ENCODE measurements at places on chromosomes 1 and 21.

DNA sequence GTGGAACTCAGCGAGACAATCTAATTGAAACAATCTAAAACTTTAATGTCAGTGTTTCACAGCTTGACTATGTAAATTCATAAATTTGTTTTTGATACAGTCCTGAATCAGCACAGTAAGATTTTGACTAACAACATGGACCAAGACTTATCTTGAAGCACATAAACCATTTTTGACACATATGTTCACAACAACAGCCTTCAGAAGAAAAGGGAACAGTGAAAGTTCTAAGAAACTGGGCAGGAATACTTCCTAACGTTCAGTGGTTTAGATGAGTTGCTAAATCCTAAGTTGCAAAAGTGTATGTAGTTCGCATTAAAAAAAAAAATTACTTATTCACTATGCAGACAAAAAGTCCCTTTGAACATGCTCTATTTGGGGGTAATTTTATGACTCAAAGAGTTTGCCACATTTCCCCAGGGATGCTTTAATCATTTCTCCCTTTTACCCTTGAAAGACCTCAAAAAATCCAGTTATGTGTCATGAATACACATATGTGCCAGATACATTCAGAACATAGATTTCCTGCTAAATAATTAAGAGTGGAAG is 120.2 kb downstream of the MRPL39 start:
- DNase-seq: no peak

GRCh38 chr1:154955039-154955717 is 721 bp downstream of the PBXIP1 start:
- DNase-seq: peak; percentile 69

GRCh38 chr1:8382051-8382505 is 64.2 kb downstream of the SLC45A1 start:
- DNase-seq: no peak

GRCh38 chr1:24481101-24481500 is 21.5 kb upstream of the RCAN3 start:
- DNase-seq: peak; percentile 80

- peak; percentile 15 for DNase-seq
Observed at GRCh38 chr1:246280551-246280950, 226.5 kb downstream of the SMYD3 start.

- DNase-seq: no peak
Observed at GRCh38 chr1:51340380-51340779, 10.0 kb upstream of the TTC39A start.

DNA sequence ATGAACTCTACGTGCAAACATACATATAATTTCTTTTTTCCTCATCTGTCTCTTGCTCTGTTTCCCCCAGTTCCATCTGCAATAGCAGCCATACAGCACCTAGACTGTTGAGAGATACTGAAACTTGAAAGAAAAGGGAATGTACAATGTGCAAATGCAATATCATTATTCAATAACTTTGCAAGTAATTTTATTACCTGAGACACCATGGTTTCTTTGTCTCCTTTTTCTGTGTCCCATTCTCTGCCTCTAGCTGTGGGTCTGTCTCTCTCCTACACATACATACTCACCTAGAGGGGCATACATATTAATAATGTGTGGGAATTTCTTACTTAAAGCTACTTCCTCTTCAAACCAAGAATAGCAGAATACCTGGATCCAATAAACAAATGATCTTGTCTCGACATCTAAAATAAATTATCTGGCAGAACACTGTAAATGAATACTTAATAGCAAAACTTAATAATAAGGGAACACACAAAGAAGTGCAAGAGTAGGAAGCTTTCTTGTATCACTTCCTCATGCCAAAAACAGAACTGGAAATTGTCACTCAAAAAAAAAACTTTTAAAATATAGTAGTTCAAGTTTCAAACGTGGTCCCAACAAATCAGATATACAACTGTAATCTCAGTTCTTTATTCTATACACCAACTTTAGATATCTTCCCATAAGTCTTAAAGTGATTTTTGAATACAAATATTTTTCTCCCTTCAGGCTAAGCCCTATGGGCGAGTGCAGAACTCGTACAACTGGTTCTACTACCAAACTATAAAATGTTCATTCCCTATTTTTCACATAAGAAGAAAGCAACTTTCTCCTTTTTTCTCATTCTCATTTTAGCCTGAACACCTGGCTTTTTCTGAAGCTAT is 194.6 kb downstream of the NRIP1 start:
- DNase-seq: no peak

DNA sequence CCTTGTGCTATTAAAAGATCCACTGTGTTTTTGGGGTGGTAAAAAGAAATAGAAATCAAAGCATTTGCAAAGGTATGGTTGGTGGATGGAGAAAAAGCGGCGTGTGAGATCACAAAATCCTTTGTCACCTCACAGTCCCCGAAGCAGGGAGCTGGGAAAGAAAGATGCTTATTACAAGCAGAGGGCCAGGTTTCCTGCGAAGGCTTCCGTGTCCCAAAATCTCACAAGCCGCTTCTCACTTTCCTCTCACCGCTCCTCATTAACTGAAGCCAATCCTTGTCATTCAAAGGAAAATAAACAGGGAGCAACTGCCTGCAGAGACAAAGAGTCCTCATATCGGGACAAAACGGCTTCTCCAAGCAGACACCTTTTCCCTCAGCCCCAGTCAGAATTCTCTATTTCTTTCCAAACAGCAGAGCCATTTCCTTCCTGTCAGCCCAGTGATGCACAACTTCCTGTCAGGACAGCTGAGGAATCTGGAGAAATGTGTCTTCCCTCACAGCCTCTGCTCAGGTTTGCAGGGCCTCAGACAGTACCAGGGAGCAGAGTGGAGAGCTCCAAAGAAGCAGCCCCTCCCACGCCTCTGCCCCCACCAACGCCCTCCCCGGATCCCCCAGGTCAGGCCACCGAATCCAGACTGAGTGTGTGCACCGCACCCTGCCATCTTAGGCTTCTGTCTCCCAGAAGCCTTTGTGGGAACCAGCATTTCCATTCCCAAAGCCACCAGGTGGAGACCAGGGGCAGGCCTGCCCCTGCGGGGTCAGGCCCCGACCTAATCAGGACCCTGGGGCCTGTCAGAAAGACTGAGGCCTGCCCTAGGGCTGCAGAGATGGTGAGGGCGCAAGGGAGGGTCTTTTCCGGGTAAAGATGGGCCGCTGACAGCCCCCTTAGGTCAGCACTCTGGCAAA is 29.6 kb downstream of the KCNN3 start:
- no peak for DNase-seq

- DNase-seq: no peak
Observed at GRCh38 chr1:8571200-8571984, 246.0 kb downstream of the RERE start.

DNA sequence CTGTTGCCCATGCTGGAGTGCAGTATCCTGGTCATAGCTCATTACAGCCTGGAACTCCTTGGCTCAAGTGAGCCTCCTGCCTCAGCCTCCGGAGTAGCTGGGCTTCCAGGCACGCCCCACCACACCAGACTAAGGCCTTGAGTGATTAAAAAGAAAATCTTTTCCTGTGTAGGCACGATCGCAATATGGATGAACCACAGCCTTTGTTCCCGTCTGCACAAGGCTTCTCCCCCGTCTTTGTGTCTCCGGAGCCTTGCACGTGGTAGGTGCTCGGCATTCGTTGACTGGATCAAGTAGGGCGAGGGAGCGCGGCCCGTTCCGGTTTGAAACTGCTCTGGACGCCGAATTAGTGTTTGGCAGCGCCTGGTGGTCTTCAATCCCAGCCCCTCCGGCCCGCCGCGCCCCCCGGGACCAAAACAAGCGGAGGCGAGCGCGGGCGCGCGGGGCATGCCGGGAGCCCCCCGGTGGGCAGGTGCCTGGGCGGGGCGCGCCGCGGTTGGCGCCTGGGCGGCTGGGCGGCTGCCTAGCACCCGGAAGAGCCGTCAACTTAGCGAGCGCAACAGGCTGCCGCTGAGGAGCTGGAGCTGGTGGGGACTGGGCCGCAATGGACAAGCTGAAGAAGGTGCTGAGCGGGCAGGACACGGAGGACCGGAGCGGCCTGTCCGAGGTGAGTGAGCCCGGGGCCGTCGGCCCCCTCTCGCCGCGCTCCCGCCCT is at the start of gene SFT2D2:
Gene SFT2D2 (plus strand): TSS at position 529 of the 715 bp plus-strand sequence. CDS start 76 bp downstream, at position 605.
- DNase-seq: peak; percentile 63

DNA sequence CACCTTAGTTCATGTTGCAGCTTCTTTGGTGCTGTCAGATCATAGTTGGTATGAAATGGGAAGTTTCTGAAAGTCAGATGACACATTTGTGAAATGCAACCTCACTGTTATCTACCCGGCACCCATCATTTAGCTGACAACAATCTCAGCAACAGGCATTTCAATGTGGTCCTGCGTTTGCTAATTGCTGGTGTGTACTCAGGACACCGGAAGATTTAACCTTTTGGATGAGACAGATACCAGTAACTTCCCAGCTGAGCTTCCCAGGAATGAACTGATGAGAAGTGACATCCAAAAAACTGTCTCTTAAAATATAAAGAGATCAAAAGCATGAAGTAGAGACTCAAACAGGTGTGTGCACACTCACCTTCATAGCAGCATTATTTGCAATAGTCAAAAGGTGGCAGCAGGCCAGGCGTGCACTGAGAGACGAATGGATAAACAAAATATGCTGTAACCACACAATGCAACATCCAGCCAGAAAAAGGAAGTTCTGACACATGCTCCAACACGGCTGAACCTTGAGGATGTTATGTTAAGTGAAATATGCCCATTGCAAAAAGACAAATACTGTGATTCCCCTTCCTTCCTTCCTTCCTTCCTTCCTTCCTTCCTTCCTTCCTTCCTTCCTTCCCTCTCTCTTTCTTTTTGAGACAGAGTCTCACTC is 7.9 kb upstream of the CLDN14 start:
- no peak for DNase-seq

DNA sequence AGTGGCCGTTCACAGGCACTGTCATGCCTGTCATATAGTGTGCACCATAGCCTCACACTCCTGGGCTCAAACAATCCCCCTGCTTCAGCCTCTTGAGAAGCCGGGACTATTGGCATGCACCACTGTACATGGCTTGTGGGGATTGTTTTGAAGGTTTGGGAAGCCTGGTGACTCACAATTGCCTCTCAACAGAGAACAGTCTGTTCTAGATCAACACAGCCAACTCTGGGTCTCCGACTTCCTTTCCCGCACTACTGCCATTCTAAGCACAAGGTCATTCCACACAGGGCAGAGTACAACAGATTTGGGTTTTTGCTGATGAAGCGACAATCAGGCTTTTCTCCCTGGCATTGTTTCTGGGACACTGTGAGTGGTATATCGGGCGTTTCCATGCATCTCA is 15.5 kb upstream of the AHCTF1 start:
- no peak for DNase-seq

GRCh38 chr1:178057141-178057765 is 36.7 kb upstream of the RASAL2 start:
- no peak for DNase-seq

- DNase-seq: no peak
Observed at GRCh38 chr1:235486321-235486720, 17.9 kb downstream of the B3GALNT2 start.

DNA sequence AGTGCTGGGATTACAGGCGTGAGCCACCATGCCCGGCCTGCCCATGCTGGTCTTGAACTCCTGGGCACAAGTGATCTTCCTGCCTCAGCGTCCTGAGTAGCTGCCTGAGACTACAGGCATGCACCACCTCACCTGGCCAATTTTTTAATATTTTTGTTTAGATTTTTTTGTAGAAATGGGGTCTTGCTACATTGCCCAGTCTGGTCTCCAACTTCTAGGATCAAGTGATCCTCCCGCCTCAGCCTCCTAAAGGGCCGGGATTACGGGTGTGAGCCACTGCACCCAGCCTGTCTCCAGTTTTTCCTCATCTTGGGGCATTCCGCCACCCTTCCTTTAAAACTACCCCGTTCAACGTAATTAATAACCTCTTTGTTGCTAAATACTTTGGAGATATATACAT is 7.4 kb downstream of the PMF1 start:
- no peak for DNase-seq

GRCh38 chr1:228544921-228545591 is 57.9 kb downstream of the RNF187 start:
- DNase-seq: no peak

DNA sequence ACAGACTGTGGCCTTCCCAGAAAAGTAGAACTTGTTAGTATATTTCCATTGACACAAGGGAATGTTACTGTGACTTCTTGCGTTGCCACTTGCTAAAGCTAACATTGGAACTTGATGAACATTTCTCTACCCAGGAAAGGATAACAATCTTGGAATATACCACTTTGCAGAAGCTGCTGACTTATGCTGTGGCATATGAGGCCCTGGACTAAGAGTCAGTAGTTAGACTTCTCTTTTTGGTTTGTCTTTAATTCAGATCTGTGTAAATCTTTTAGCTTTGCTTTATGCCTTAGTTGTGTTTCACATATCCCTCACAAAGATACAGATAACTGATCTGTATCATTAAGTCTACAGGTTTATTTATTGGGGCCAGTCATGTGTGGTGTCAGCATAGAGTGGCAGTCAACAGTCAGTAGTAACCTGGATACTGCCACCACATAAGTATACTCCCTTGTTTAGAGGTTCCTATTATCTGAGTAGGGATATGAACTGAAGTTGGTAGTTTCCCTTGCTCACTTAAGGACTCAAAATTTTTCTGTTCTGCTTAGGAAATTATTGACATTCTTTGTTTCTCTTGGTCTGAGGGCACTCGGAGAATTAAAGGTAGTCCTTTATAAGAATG is 14.7 kb downstream of the RNF2 start:
- no peak for DNase-seq

- DNase-seq: no peak
Observed at GRCh38 chr1:153362187-153362775, 4.6 kb downstream of the S100A9 start.

- DNase-seq: no peak
Observed at GRCh38 chr21:38824124-38824822, 18.5 kb downstream of the ETS2 start.

- DNase-seq: no peak
Observed at GRCh38 chr1:16018308-16018707, 465 bp upstream of the HSPB7 start.

GRCh38 chr21:14825514-14825974 is 239.3 kb downstream of the NRIP1 start:
- no peak for DNase-seq

- no peak for DNase-seq
Observed at GRCh38 chr21:44382536-44382935, 29.1 kb downstream of the TRPM2 start.

DNA sequence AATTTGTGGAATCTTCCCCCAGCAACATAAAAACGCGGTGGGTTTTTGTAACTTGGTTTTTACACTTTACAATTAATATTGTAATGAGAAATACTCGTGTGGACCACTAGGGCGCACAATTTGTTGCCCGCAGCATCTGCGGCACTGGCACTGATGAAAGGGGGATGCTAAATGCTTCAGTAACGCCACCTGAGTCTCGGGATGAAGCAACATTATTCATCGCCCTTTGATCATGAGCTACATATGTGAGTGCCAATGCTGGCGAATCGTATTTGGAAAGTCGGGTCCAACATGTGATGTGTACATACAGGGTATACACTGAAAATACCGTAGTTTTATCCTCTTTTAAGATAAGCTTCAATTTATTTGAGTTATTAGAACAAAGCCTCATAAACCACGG is 34.2 kb upstream of the COX20 start:
- DNase-seq: peak; percentile 22

GRCh38 chr1:116986421-116987255 is 14.9 kb upstream of the CD101 start:
- DNase-seq: peak; percentile 24

- no peak for DNase-seq
Observed at GRCh38 chr1:164602480-164603093, 43.6 kb downstream of the PBX1 start.

GRCh38 chr21:21713651-21714180 is 715.5 kb downstream of the NCAM2 start:
- no peak for DNase-seq

- no peak for DNase-seq
Observed at GRCh38 chr21:22961258-22961657, 1963.0 kb downstream of the NCAM2 start.

- no peak for DNase-seq
Observed at GRCh38 chr1:55987491-55988249, 591.7 kb downstream of the PLPP3 start.
